ENCODE measurements at places on chromosomes 2 and 18.

DNA sequence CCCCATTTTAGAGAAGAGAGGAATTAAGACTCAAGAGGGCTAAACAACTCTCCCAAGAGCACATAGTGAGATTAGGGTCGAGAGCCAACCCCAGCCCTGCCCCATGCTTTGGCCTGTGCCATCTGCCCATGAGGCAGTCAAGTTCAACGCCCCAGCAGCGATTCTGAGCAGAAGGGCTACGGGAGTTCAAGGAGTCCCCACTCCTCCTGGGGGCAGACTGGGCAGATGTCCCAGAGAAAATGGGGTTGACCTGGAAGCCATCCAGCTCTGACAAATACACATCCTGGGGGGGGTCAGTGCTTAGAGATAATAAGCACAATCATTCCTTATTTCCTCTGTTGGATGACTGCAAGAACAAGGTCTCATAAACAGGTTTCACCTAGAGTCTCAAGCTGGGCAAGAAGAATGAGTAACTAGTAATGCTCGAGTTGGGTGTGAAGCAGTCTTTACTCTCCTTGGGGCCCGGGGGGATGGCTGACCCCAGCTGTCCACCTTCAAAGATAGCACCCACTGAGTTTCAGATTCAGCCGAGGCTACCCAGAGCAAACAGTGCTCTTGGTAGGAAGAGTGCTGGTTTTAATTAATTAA is 716.4 kb downstream of the RNF144A start:
- no peak for DNase-seq

GRCh38 chr18:23730857-23731256 is 41.6 kb downstream of the LAMA3 start:
- no peak for DNase-seq

- no peak for DNase-seq
Measured at GRCh38 chr2:217436386-217436785, 566.4 kb downstream of the TNS1 start.

DNA sequence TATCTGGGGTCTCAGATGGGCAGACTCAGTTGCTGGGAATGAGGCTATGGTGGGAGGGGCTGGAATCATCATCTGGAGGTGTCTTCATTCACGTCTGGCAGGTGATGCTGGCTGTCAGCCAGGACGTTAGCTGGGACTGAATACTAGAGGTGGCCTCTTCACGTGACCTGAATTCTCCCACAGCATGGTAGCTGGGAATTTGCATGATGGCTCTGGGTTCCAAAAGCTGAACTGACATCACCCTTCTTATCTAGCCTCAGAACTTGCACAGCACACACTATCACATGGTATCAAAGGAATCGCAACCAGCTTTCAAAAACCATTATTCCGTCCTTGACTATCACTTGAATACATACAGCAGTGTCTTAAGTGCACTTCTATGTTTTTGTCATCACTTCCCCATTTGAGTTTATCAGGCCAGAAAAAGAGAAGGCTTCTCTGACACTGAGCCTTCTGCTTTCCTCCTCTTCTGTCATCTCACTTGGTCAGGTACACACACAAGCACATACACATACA is 53.0 kb upstream of the LRP2 start:
- DNase-seq, result no peak

- peak; percentile 54 for DNase-seq
Measured at GRCh38 chr2:58540681-58541080, 299.6 kb upstream of the FANCL start.

- DNase-seq, result no peak
Measured at GRCh38 chr2:23208339-23208738, 176.6 kb upstream of the KLHL29 start.

GRCh38 chr2:148642891-148643416 is 1.6 kb upstream of the EPC2 start:
- DNase-seq, result peak; percentile 23

GRCh38 chr18:293536-293935 is 25.7 kb upstream of the THOC1 start:
- no peak for DNase-seq

DNA sequence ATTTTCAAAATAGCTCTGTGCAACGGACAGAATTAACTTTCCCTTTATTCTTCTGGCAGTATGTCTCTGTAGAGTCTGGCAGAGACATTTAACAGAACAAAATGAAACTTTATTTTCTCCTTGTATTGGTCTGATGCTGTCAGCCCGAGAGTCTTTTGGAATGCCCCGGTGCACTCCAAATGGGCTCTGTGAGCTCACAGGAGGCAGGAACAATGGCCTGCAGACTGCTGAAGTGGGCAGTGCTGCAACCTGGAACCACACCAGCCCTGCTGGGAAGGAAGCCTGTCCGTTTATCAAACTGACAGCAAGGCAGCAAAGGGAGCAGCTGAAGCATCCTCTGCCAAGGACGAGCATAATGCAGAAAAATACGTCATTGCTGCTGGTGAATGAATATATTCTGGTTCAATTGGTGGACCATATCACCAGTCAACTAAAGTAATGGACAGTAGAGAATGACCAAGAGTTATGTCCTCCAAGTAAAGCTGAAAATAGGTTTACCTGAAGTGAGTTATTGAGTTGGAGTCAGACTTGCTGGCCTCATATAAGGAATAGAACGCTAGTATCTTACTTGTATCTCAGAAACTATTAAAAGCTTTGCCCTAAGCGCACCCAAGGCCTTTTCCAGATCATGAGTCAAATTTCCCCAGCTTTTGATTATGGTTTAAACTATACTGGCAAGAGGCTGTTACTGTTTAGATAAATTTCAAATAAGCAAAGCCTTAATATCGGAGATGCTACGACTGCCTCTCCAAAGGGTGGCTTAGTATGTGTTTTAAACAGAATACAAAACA is 207.6 kb upstream of the TANK start:
- DNase-seq, result peak; percentile 17

GRCh38 chr18:34315591-34316352 is 91.1 kb upstream of the NOL4 start:
- DNase-seq, result no peak

- DNase-seq, result no peak
Measured at GRCh38 chr2:12884713-12885282, 168.1 kb downstream of the TRIB2 start.

DNA sequence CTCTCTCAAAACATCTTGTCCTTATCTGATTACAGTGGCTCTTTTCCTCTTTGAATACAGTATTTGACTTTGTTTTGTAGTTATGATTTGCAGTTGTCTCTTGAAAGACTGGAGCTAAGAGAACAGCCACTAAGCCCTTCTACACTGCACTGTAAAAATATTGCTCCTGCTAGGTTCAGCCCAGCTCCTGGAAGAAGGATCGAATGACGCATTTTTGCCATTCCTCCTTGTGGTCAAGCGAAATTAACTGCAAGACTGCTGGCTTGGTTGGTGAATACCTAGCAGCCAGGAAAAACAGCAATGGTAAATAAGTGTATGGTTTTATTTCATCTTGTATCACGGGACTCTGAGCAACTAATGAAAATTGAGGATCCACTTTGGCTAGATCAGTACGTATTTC is 407.8 kb upstream of the CDH2 start:
- no peak for DNase-seq

- DNase-seq, result no peak
Measured at GRCh38 chr2:196980473-196980872, 54.0 kb upstream of the PGAP1 start.

DNA sequence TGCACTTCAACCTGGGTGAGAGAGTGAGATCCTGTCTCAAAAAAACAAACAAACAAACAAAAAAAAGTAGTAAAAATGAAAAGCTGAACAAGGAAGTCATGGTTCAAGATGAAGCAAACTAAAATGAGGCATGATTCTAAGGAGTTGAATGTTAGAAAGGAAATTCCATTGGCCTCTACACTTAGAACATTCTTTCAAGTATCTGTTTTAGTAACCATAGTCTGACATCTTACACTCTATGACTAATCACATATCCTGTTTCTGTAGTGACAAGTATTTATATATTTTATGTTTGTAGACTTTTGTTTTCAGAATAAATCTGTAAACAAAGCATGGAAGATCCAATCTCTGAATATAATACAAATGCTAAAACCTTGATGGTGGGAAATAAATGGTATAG is 164.1 kb downstream of the KIAA1328 start:
- no peak for DNase-seq

GRCh38 chr2:75200140-75201096 is 1.1 kb upstream of the TACR1 start:
- DNase-seq, result peak; percentile 35

DNA sequence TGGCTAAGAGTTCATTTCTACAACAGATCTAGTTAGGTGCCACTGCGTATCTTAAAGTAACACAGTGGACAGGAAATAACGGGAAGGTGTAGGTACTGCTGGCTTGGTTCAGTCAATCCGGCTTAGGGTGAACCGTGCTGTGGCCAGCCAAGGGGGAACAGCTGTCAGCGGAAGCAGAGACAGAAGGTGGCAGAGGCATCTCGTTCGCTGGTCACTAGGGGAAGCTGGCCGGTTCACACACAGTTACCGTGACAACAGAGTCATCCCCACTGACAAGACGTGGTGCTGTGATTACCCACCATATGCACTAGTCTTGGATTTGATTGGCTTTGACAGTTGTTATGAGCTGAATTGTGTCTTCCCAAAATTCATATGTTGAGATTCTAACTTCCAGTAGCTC is 58.8 kb upstream of the HDAC4 start:
- DNase-seq, result no peak

GRCh38 chr2:38960609-38961320 is 71.1 kb downstream of the ARHGEF33 start:
- no peak for DNase-seq

GRCh38 chr2:217142649-217143266 is 282.9 kb upstream of the TNP1 start:
- no peak for DNase-seq

- no peak for DNase-seq
Measured at GRCh38 chr2:80050246-80050645, 254.3 kb downstream of the LRRTM1 start.

DNA sequence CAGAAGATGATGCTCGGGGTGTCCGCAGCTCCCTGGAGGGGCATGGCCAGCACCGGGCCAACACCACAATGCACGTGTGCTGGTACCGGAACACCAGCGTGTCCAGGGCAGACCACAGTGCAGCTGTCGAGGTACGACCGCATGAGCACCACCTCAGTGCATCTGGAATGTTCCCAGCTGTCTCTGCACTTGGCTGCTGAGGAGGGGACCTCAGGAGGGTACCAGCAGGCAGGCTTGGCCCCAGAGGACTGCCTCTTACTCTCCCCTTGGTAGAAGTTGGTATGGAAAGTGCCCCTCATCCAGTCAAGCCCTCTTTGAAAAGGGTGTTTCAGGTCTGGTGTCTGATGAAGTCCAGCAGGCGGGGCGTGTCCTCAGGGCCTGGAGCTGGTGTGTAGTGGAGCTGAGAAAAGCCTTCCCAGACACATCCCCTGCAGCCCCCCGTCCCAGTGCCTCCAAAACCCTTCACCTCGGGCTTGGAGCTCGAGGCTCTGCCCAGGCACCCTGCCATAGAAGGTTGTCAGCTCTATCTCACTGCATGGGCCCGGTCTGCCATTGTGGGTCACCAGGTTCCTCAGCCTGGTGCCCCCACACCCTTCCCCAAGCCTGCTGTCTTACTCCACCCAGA is 16.7 kb downstream of the STK25 start:
- DNase-seq, result no peak

DNA sequence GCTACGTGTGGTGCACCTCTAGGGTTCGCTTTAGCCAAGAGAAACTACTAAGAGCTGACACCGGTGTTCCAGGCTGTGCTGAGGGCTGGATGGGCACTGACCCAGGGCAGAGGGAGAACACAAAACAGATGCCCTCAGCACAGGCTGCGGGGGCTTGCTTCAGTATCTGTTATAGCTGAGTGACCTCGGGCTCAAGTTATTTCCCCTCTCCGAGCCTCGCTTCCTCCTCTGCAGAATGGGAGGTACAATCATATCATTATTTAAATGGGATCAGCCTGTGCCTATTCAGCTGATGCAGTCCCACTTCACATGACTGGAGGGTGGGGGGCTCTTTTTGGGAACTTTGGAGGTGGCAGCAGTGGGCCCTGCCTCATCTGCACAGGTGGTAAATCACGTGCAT is 156.1 kb upstream of the APCDD1 start:
- no peak for DNase-seq

GRCh38 chr2:127103243-127104165 is 3.5 kb downstream of the BIN1 start:
- peak; percentile 86 for DNase-seq

- DNase-seq, result no peak
Measured at GRCh38 chr18:36352384-36352783, 54.9 kb downstream of the FHOD3 start.

GRCh38 chr2:203225423-203226039 is 13.3 kb upstream of the CYP20A1 start:
- no peak for DNase-seq

DNA sequence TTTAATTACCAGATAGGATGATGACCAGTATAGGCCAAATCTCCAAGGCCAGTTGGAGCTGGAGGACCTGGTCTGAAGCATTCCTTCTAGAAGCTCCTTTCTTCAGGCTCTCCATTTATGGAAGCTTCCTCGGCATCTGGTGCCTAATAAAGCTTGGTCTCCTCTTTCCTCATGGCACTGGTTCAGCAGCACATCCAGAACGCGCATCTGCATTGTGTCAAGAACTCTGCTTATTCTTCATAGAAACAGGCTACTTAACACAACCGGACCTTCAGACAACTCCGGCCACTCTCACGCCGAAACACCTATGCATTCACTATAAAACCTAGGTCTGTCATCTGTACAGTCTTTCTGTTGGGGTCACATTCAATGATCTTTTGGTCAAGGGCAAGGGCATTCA is 99.8 kb downstream of the COL6A3 start:
- DNase-seq, result no peak

- peak; percentile 16 for DNase-seq
Measured at GRCh38 chr2:121640380-121641316, 8.6 kb downstream of the CLASP1 start.

- DNase-seq, result no peak
Measured at GRCh38 chr2:196500686-196501431, 138.7 kb upstream of the CCDC150 start.

DNA sequence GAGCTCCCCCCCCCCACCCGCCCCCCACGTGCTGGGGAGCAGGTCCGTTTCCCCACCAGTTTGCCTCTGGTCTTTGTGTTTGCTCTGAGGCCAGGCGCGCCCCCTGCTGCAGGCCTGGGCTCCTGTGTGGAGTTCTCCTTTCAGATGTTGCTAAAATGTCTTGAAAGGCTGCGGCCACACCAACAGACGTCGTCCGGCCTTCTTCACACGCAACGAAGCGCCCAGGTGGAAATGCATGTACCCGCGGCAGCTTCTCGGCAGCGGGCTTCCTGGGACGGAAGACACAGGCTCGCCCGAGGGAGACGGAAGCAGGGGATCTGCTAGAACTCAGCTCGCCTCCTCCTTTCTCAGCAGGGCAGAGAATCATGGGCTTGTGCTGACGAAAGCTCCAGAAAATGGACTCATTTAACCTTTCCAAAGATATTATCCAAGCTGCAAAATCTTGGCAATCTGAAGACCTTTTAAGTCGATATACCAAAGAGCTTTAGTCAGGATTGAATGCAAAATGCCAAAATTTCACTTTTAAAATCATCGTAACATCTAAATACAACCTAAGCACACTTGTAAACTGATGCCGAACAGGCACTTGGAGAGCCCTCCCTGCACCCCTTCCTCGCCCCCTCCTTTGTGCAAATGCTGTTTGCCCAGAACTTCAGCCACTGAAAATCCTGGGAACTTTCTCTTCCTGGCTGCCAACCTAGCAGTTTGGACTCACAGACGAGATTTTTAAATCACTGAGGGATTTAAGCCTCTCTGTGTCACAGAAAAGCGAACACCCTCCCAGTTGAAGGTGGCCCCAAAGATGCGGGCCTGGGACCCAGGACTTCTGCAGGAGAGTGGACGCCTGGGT is 125.5 kb upstream of the ZNF516 start:
- DNase-seq, result peak; percentile 55

Measured in globus pallidus (tissue), 1 donor.